CD4-positive, CD25-positive, alpha-beta regulatory T cell (primary cell): ENCODE measurements at places on chromosomes 3 and 15.

GRCh38 chr3:186330772-186331460, 31.1 kb downstream of the DGKG start:
- no peak for DNase-seq

DNA sequence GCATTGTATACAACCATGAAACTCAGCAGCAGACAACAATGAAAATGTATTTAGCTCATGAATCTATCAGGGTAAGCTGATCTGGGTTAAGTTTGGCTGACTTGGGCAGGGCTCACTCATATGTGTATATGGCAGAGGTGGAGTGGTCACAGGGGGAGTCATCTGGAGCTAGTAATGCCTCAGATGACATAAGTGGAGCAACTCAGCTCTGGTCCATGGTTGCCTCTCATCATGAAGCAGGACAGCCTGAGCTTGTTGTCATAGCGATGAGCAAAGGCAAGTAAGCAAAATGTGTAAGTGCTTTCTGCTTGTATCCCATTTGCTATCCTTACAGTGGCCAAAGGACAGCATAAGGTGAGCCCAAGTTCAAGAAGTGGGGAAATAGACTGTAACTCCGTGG, 64.5 kb downstream of the ALCAM start:
- no peak for DNase-seq

- no peak for DNase-seq
These were observed 63.1 kb upstream of the BOC start for GRCh38 chr3:113148284-113148683.

DNA sequence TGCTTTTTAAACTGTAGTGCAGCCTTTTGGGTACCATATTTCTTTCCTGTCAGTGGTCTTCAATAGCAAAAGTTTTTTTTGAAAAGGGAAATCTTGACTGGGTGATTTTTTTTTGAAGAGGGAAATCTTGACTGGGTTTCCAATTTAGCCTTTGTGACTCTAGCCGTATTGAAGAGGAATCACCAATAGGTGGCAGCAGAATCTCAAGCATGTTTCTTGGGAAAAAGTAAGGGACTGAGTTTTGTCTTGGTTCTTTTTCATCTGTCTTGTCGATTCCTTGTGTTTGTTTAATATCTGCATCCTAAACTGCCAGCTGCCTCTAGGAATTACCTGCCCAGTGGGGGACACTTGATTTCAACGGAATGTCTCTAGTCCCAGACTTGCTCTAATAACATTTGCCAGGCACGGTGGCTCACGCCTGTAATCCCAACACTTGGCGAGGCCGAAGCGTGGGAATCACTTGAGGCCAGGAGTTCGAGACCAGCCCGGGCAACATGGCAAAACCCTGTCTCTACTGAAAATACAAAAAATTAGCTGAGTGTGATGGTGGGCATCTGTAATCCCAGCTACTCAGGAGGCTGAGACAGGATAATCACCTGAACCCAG, 89.2 kb downstream of the RBPMS2 start:
- peak; percentile 48 for DNase-seq

DNA sequence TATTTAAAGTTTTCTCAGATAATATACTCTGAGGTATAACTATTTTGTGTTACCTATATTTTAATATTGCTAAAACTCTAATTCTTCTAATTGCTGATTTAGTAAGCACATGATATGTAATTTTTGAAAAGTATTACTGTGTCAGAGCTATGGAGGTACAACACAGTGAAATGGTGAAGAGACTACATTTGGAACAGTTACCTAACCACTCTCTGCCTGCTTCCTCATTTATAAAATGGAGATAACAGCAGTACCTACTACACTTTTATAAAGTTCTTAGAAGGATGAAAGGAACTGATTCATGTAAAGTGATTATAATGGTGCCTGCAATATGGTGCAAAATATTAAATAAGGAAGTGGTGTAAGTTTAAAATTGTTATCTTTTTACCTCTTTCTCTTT, 16.3 kb upstream of the NEK10 start:
- no peak for DNase-seq
